ENCODE measurements at places on chromosomes 1 and 21.

DNA sequence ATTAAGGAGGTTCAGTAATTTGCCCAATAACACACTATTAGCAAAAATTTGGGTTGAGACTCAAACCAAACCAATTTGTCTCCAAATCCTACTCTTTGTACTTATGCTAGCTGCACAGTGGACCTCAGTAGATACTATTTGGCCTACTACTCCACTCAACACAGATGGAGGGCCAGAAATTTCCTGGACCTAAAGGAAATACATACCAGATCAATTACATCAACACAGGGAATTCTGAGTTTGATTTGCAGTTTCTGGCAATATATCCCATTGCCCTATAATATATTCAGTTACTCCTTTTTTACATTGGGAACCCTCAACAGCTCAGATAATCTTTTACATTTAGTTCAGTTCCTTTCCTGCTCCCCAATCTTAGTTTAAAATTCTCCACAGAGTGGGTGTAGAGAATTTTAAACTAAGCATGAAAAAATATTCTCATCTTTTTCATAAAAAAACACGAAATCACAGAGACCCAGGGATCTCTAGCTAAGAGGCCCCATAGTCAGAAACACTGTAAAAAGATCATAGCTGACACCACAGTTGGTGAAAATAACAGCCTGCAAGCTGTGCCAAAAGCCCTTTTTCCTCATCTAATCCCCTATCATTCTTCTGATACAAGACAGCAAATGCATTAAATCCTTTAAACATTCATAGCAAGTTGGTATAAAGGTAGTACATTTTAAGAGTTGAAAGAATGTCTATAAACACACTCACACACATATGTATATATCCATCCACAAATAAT, 317.7 kb upstream of the ESRRG start:
- DNase-seq: no peak

- DNase-seq: no peak
These were observed 45.6 kb upstream of the ACTRT2 start for GRCh38 chr1:2975466-2976179.

- no peak for DNase-seq
These were observed 245.3 kb upstream of the RUNX1 start for GRCh38 chr21:35294231-35294898.

DNA sequence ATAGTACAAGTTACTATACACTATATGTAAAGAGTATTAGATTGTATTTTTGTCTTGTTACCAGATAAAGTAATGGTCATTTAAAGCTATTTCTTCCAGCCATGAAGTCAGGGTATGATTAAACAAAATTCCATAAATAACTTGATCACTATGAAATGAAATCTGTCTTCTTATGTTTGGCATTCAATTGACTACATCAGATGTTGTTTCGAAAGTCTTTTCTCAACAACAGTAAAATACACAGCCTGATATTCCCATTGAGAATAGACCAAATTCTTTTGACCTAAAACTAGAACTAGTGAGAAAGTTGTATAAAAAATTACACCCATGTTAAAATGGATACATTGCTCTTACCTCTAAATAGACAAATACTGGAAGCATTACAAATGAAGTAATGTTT, 134.6 kb upstream of the ADAMTS5 start:
- DNase-seq: no peak

All from activated CD4-positive, alpha-beta T cell treated with anti-CD3 and anti-CD28 coated beads for 24 hours (primary cell).